Activated CD8-positive, alpha-beta memory T cell treated with anti-CD3 and anti-CD28 coated beads for 36 hours (primary cell): ENCODE measurements at places on chromosomes 16 and 17. TPM values are rescaled to one million over a fixed set of nuclear protein-coding genes. Genes with fewer than 3 reads are reported as not detected.

BCAR1 gene
- total RNA-seq = 0.84 TPM

C16orf46 gene
- 0.51 TPM for total RNA-seq

CES1 gene
- total RNA-seq = not detected

GRAPL gene
- total RNA-seq = 1.4 TPM

HOXB8 gene
- total RNA-seq = 0.19 TPM

CCL1 gene
- 21.9 TPM for total RNA-seq
